Natural killer cell (primary cell): ENCODE measurements at places on chromosomes 7 and 10.

GRCh38 chr10:112375721-112376395 lies 1.9 kb downstream of the ACSL5 start:
- peak; percentile 78 for DNase-seq

DNA sequence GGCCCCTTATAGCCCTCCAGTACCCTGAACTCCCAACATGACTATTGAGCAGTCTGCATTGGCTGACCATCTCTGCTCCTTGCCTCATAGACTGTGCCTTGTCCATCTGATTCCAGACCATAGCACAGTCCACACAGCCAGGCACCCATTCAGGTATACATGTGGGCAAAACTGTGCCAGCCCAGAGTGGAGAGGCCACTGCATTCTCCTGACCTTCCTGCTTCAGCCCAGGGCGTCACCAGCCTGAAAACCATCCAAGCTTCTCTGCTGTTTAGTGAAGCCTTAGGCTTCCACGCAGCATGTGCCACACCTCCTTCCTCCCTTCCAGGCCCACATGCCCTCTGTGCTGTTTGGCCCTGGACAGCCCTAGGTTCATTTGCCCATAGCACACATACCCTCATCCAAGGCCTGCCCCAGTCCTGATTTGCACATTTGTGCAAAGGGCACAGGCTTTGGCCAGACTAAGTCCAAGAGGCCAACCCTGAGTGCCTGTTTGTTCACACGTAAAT lies 10.5 kb downstream of the DDX56 start:
- DNase-seq: no peak

DNA sequence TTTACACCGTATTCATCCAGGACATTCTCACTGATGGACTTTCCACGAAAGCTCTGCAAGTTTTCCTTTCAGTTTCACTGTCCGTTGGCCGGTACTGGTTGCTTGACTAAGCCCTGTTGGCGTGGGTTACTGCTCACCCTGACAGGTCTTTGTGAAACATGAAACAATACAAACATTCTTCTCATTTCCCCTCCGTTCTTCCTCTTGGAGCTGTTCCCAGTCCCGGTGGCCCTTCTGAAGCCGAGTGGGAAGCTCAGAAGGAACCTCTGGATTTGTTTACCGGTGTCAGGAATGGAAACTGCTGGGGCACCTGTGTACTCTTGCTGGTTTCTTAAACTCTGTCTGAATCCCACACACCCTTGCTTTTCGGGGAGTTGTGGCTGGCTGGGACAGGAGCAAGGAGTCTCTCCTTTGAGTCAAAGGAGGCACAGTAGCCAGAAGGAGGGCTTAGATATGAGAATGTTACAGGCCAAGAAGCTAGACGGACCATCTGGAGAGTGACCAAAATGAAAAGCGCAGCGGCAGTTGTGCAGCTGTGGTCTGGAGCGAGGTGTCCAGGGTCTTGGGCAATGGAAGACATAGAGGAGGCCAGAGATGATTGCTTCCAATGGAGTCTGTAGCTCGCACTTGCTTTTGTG lies 45.7 kb downstream of the LYZL2 start:
- DNase-seq: peak; percentile 24

DNA sequence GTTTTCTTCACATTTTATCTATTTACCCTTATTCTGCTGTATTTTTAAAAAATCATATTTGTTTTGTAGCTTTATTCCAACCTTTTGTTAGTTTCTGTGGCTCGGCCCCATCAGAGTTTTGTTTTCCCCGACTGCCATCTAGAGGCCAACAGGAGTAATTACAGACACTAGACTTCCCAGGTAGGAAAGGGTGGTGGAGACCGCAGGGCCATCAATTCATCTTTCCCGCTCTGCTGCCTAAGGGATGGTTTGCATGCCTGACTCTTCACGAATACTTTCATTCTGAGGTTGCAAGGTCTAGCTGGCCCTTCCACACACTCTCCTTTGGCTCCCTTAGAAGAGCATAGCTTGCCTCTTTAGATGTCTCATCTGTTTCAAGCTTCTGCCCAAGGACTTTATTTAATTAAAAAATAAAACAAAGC lies 38.3 kb downstream of the LYZL2 start:
- DNase-seq: peak; percentile 22

DNA sequence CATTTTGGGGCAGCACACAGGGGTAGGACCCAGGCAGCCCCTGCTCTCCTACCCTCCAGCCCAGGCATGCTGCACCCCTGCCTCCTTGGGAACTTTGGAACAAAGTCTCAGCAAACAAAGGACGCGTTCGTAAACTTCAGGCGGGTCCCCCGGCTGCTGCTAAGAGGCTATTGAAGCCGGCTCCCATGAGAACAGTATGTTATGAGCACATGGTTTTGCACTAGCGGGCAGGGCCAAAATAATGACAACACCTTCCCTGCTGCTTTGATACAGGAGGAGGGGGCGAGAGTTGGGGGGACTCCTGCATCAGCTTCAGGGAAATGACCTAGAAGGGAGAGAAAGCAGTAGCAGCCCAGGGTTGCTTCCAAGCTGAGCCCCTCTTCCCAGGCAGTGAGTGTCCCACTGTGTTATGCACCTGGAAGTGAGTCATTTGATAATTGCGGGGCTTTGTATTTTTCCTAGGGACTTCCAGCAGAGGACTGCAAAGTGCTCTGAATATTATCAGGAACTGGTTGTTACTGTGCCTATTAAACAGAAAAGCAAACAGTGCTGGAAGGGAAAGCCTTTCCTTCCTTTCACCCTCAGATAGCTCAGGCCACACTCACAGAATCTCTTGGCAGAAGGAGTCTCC lies 6.9 kb downstream of the ITPRIP start:
- DNase-seq: no peak

GRCh38 chr7:16063221-16063620 lies 358.1 kb downstream of the CRPPA start:
- DNase-seq: no peak

GRCh38 chr7:81638198-81638597 lies 131.6 kb downstream of the HGF start:
- DNase-seq: no peak

- DNase-seq: no peak
Measured at GRCh38 chr7:32447218-32447617, 43.0 kb downstream of the LSM5 start.

- DNase-seq: no peak
Measured at GRCh38 chr10:118916777-118917176, 112.7 kb upstream of the NANOS1 start.

DNA sequence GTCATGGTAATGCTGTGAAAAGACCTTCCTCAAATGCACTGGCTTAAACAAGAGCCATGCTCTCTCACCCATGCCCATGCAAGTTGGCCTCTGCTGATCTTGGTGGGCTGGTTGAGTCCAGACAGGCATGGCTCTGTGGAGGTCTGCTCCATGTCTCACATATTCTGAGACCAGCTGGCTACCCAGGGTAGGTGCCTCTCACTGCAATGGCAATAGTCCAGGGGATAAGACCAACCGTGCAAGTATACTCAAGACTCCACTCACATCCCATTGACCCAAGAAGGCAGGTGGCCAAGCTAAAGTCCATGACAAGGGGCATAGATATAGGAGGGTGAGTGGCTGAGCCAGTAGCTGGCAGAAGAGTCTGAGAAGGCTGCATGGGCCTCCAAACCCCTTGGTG lies 14.2 kb upstream of the EBF3 start:
- DNase-seq: no peak

DNA sequence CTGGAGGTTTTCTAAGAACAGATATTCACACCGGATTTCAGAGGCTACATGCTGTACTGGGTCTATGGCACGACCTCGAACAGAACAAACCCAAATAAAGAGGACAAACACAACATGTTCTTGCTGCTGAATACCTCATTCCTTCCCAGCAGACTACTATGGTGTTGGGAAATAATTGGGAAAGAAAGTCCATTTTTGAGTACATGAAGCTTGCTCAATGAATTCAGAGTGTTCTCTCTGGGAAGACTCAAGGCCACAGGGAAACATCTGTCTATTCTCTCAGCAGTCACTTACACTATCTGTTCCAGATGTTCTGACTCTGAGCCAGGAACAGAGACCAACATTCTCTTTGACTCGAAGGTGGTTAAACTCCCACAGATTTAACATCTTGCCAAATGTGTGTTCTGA lies 30.9 kb downstream of the LAMB1 start:
- DNase-seq: no peak

GRCh38 chr10:8392216-8392615 lies 337.7 kb downstream of the GATA3 start:
- DNase-seq: no peak

DNA sequence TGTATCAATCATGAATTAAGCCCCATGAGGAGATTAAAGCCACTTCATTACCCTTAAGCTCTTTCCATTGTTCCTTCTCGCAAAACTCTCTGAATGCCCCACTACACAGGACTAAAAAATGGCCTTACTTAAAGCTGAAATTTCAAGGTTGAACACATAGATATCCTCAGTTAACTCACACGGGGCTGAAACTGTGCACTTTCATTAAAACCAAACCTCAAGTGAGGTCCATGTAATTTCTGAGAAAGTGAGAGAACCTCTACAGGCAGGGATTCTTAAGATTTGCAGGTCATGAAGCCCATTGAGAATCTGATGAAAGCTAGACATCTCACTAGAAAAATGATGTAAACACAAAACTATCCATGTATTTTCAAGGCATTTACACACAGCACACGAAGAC lies 15.9 kb downstream of the DENND11 start:
- DNase-seq: no peak

GRCh38 chr10:94578790-94579189 lies 33.2 kb downstream of the HELLS start:
- DNase-seq: no peak

- DNase-seq: no peak
Measured at GRCh38 chr10:88551246-88551645, 31.9 kb downstream of the RNLS start.

GRCh38 chr7:23539494-23539907 lies 7.7 kb upstream of the TRA2A start:
- no peak for DNase-seq

DNA sequence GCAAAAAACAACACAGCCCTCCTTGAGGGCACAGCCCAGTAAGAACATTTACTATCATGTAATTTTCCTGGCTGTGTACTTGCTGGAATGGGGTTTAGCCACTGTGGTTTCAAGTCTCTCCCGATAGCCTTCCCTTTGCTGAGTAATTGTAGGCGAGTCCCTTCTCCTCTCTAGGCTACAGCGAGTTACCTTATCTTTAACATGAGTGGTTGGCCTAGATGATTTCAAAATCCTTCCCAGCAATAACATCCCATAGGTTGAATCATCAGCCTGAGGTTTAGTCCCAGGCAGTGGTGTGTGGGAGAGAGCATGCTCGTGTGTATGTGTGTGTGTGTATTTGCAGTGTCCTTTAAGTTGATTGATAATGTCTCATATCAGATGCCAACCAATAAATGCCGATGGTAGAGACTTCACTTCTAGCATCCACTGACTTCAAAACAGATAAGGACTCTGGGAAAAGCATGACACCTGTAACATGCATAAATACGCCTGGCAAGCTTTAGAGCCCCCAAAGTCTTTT lies 142.9 kb upstream of the ZMIZ1 start:
- DNase-seq: no peak

DNA sequence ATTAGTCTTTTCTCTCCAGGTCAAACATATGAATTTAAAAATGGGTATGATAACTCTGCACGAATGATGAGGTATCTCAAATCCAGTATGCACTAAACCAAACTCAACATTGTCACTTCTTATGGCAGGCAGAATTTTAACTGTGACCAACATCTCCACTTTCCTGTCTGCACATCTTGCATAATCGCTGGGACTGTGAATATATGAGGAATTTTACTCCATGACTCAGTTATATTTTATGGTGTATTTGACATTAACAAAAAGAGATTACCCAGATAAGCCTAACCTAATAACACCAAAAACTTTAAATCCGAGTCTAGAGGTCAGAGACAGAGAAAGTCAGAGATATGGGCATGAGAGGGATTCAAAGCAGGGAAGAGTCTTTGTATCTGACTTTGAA lies 454.5 kb upstream of the SEMA3D start:
- DNase-seq: no peak

DNA sequence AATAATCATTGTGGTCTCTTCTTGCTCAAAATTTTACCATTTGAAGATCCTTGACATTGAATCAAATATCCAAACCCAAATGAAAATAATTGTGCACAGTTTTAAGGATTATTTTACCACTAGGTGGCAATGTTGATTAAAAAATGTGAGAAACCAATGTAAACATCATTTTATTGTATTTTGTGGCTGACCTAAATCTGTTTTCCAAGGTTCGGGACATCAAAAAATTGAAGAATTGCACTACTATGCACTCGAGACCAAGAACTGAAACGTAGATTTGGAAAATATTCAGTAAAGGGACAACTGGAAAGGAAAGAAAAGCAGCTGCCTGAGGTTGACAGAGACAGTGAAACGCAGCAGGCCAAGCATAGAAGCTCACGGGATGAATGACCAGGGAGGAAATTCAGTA lies 259.3 kb downstream of the SNX13 start:
- peak; percentile 42 for DNase-seq

DNA sequence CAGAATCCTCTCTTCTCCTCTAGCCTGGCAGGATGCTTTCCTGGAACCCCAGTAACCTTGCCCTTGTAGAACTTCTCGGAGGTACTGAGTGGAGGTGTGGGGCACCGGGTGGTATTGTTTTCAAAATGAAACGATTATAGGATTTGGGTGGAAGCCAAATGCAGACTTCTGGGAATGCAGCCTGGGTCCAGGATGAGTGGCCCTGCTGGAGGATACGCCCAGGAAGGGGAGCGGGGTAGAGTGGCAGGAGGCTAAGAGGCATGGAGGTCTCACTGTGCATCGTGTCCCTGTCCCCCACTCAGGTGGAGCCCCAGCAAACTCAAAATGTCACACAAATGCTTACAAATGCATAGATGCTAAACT lies 109.1 kb upstream of the PPIF start:
- DNase-seq: no peak

DNA sequence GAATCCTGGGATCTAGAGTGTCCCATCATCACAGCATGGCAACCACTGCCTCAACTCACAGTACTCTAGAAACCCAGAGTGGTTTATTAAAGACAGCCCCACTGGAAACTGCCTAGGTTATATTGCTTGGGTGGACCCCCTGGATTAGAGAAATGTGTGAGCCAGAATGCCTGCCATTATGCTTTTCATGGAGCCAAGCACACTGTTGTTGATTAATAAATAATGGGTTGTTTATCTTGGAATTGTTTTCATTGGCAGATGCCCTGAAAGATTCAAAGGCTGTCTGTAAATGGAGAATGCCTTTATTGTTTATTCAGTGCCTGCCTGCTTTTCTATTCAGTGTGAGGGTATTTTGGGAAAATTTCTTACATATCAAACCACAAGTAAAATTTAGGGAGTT lies 52.1 kb downstream of the GNAI1 start:
- DNase-seq: no peak
